ENCODE measurements at places on chromosomes 11 and 22.

DNA sequence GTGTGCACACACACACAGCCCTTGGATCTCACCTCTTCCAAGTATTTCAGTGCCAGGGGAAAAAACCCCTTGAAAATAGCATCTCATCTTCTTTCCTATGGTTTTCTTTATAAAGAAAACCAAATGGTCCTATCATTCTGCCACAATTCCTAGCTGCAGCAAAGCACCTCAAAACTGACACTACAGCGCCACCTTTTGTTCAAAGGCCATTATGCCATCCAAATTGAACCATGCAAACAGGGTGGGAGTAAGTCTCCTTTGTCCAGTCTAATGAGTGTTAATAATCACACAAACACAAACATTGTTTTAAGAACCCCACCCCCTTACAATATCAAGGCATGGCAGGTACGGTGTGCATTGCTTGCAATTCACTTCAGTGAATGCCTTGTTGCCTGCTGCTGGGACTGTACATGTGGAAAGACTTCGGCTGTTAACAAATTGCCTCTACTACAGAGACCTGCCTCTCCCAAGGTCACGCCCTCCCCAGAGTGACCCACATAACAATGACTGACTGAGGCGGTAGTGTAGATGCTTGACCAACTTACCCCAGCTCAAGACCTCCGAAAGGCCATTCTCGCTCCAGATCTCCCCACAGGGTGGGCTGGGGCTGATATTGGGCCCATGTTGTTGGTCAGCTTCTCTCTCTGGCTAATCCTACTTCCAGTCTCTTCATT is 31.7 kb downstream of the FAM181B start:
- no peak for ATAC-seq

DNA sequence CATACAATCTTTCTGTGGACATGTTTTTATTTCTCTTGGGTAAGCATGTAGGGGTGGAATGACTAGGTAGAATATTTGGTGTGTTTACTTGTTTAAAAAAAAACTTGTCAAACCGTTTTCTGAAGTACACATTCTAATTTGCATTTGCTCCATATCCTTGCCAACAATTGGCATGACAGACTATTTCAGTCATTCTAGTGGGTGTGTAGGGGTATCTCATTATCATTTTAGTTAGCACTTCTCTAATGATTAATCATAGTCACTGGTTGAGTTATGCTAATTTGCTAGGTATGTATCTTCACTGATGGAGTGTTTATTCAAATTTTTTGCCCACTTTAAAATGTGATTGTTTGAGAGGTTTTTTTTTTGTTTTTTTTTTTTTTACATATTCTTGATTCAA is 64.3 kb downstream of the C11orf65 start:
- ATAC-seq: peak; percentile 58

DNA sequence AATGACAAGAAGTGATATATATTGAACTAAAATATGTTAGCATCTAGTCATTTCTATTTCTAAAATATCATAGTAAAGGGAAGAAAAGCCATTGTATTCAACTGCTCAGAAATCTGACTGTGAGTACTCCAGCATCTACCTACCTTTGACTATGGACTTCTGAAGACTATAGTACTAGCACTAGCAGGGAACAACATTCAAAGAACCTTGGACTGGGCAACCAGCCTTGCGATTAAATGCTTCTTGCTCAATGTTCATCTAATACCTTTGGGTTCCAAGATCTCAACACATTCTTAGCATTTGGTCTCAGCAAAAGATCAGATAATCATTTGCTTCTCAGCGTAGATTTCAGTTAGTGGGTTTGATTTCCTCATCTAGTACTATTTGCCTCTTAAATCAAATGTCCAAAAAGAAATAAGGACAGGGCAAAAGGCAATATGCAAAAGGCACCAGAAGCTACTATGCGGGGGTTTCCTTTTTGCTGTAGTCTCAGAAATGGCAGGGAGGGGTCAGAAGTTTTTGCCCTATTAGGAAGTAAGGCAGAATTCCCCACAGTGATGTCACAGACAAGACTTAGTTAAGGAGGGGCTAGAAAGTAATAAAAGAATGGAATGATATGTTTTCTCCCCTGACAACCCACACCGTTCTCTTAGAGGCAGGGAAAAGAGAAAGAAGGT is 80.6 kb downstream of the GAB2 start:
- ATAC-seq: no peak

- no peak for ATAC-seq
These were observed 7.8 kb downstream of the CCDC90B start for GRCh38 chr11:83278351-83278750.

DNA sequence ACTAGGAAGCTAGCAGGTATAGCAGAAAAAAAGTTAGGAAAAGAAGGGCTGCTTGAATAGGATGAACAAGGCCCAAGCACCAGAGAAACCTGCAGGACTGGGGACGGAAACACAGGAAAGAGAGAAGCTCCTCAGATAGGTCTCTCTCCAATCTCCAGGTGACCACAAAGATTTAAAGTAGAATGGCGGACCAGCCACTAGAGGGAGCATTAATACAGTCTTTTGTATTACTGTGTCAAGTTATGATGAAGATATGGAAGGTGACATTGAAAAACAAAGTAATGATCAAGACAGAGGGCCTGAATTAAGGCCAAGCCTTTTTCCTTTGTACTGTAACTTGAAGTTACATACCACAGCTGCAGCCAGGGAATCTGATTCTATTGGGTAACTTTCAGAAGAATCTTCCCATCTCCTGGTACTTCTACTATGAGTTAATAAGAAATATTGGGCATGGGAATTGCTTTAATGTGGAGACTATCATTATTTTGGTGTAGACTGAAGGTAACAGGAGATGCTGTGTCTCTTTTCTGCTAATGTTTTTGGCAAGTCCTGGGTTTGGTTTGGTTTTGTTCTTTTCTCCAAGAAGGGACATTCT is 33.8 kb downstream of the OR2AG2 start:
- ATAC-seq: peak; percentile 42

All from activated CD4-positive, CD25-positive, alpha-beta regulatory T cell treated with anti-CD3 and anti-CD28 coated beads, Interleukin-2, amount 50 U/mL, for 24 hours (primary cell).